ENCODE measurements at places on chromosomes 16 and 17.
A peak's percentile ranks its signal among the peaks of the same experiment; 100 is the strongest.

DNA sequence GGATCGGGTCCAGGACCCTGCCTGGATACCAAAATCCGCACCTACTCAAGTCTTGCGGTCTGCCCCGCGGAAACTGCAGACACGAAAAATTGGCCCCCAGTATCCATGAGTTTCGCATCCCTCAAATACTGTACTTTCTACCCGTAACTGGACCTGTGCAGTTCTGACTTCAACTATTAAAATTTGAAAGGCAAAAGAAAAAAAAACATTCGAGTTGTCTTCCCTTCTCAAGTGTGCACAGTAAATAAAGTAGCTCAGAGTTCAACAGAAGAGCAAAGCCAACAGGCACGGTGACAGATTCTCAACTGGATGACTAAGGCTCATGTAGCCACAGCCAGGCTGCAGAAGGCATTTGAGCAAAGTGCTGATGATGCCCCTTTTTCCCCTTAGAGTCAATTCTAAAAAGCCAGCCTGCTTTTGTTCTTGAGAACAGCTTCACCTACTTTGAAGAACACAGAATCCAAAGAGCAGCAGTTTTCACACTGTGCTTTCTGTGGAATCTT, 32.5 kb downstream of the MARF1 start:
- no peak for DNase-seq

DNA sequence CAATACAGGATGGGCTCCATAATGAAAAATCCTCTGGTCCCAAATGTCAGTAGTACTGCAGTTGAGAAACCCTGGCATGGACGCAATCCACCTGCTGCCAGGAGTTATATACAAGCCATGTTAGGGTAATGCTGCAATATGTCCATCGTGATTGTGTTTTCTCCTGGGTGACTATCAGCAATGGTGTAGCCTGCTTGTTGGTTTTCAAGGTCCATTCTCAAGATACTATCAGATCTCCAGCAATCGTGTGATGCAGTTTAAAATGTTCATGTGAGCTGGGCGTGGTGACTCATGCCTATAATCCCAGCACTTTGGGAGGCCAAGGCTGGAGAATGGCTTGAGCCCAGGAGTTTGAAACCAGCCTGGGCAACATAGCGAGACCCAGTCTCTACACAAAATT, 24.0 kb downstream of the ABCC1 start:
- DNase-seq = no peak

DNA sequence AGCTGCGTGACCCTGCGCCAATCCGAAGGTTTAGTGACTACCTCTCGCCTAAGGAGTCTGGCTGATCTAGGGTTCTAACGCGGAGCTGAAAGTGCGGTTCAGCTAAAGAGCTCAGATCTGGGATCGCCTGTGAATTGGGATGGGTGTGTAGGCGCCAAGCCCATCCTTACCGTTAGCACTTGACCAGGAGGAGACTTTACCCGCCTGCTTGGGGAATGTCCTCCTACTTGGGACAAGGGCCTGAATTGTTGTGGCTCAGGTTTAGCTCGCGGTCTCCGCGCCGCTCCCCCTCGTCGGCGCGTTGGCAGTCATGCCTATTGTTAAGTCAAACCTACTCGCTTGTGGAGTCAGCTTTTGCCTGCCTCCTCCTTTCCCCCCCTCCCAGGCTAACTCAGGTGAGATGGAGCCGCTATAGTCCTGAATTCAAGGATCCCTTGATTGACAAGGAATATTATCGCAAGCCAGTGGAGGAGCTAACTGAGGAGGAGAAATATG, 480 bp downstream of the MRPS7 start:
- no peak for DNase-seq

DNA sequence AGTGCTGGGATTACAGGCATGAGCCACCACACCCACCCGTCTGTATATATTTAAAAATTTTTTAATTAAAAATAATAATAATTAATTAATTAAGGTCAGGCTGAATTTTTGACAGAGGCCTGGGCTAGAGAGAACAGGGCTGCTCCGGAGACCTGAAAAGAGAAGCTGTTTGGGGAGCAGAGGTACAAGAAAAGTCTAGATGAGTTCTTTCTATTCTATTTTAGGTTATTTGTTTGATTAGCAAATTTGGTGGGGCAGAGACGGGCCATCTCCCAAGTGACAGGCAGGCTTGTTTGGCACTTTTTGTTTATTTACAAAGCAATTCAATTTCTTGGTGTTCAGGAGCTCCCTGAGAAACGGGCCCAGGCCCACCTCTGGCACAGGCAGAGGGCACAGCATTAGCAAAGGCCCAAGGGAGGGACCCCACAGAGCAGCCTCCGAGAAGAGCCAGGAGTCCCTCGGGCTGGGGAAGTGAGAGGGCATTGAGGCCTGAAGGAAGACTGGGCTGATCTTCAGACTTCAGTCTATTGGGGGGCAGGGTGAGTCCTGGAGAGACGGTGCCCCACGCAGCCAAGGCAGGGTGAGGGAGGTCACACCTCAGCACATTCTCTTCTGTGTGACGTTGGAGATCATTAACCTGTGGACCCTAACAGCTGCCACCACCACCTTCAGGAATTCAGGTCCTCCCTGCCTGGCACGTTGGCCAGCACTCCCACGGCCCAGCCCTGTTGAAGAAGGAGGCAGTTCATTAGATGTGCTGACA, 10.8 kb upstream of the RIPOR1 start:
- DNase-seq = peak; percentile 86

GRCh38 chr16:13315642-13316427, 414.4 kb downstream of the SHISA9 start:
- DNase-seq = no peak

DNA sequence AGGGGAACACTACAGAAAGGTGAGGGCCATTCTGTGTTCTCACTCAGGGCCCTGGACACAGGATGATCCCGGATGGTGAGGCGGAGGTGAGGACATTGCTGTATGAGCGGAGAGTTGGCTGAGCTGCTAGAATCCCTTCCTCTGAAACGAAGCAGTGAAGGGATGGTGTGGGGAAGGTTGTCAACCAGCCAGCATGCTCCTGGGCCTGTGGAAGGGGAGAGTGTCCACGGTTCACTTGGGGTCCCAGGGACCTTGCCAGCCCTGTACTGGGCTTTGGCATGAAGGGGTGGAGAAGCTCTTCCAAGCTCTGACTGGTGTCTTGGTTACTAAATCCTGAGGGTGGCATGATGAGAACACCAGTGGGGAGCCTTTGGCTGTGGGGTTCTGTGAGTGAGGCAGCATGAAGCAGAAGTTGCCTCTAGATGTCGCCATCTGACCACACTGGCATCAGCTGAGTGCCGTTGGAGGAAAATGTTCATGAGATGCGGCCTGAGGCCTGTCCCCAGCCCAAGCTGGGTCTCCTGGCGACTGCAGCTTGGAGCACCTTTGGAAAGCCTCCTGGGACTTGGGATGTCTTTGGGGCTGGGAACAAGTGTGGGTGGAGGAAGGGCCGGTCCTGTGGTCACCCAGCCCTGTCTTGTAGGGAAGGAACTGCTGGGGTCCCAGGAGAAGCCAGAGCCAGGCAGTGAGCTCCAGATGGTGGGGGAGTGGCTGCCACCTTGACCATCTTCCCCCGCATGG, 14.8 kb downstream of the PDP2 start:
- peak; percentile 47 for DNase-seq

DNA sequence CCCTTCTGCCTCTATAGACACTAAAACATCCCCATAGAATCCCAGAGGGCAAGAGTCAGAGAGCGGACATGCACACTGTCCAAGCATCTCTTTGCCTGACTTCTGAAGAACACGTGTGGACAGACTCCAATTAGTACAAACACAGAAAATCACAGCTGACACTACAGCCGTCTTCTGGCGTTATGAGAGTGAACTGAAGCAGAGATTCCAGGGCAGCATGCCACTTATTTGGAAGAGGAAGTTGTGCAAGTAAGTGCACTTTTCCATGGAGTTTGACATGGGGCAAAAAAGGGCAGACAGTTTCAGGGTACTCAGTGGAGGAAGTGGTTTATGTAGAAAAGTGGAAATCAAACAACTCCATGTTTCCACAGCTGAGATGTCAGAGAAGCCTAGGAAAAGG, 16.8 kb upstream of the ZNF287 start:
- DNase-seq = no peak

DNA sequence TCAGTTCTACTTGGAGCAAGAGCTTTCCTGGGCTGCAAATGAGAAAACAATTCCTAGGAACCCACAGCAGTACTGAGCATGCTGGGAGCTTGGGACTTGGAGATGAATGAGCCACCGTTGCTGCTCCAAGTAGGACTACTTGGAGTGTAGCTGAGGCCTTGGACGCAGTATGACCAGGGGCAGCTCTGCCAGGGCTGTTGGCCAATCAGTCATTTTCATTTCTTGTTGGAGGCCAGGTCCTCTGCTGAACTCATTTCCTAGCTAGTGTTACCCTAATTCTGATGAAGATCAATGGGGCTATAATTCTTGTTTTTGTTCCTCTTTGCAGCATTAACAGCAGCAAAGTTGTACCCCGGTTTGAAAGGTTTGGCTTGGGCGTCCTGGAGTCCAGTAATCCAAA, 8.0 kb upstream of the LGALS9 start:
- DNase-seq = no peak

- no peak for DNase-seq
Observed at GRCh38 chr17:55089256-55089655, 120.7 kb downstream of the STXBP4 start.

DNA sequence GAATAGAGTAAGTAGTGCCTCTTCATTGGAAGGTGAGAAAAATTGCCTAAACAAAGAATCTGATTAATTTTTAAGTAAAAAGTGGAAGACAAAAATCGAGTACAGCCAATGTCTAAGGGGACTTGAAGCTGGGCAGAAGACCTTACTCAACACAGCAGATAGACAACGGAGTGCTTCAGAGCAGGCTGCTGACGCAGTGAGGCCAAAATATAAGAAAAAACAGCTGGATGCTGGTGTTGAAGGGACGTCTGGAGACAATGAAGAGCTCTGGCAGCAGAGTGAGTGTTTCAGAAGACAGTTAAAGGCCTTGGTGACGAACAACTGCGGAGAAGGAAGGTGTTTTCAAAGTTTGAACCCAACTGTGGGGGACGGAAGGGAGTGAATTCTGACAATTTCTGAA, 169.8 kb downstream of the MRTFB start:
- DNase-seq = no peak

GRCh38 chr16:55120408-55120807, 189.7 kb downstream of the IRX5 start:
- no peak for DNase-seq

GRCh38 chr16:70589998-70590471, 56.3 kb upstream of the IL34 start:
- DNase-seq = no peak

- no peak for DNase-seq
Observed at GRCh38 chr17:52025236-52025635, 133.3 kb downstream of the CA10 start.

DNA sequence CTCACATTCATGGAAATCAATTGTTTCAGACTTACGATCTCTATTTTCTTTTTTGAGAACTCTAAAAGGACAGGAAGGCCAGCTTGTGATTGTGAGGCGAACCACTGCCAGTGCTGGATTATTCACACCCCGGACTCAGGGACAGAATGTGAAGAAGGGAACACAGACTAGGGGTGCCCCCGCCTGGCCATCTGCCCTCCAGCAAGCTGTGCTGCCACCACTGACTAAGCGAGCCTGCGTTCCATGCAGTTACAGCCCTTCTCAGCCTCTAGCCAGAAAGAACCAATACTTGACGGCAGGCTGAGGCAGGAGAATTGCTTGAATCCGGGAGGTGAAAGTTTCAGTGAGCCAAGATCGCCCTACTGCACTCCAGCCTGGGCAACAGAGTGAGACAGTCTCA, 2.8 kb downstream of the HAGH start:
- DNase-seq = no peak

GRCh38 chr16:878072-878784, 77.7 kb upstream of the GNG13 start:
- DNase-seq = peak; percentile 51

- no peak for DNase-seq
Observed at GRCh38 chr17:81129711-81130367, 35.5 kb upstream of the PVALEF start.

GRCh38 chr16:84041881-84042280, 714 bp downstream of the SLC38A8 start:
- DNase-seq = no peak

DNA sequence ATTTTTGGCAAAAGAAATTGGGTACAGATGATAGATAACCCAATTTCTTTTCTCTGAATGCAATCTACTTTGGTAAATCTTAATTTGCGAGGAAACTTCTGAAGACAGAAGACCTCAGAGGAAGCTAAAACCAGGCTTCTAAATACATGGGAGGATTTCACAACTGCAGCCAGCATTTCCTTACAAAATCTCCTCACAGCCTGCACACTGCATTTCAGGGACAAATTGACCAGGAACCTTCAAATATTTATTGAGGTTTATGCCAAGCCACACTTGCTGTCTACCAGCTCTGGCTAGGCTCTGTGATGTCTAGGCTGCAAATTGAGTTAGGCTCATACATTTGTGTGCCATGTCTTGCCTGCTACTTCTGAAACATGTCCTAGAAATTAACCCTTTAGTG, 167.3 kb upstream of the CDH5 start:
- DNase-seq = no peak
